ENCODE measurements at places on chromosomes 11 and 22. TPM values are rescaled to one million over a fixed set of nuclear protein-coding genes. Genes with fewer than 3 reads are reported as not detected.
A peak's percentile ranks its signal among the peaks of the same experiment; 100 is the strongest.

GRCh38 chr22:30665266-30665665 is 2.4 kb downstream of the DUSP18 start:
- peaks cover 3% of the 10 kb centered on the region for H3K27me3 ChIP-seq
- peaks cover 29% of the 10 kb centered on the region for H3K36me3 ChIP-seq
- no peak overlapping the region for H3K27ac ChIP-seq
- H3K4me3 ChIP-seq = no peak overlapping the region
- peaks cover 24% of the 10 kb centered on the region for H3K4me1 ChIP-seq

DNA sequence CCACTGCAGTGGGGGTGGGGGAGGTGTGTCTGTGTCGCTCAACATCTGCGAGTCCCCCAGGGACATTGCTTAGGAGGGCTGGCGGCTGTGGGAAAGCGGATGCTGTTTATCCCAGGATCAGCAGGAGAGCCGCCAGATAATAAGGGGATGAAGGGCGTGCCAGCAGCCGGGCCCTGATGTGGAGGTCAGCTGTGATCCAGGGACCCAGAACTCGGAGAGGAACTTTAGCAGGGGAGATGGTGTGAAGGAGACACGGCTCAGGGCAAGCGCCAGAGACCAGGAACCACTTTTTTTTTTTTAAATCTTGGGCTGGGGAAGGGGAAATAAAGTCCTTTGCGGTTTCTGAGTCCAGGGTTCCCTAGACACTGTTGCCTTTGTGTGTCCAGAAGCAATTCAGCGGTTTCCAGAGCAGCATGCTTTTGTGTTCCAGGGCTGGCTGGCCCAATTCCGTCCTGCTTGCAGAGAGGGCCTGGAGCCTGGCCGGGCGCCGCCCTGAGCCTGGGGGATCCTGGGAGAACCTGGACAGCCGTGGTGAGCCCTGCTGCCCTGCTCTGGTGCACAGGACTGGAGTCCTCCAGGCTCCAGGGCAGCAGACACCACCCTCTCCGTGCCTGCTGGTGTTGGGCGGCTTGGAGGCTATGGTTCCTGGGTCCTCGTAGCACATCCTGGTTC is at the start of gene GRAMD4:
Gene GRAMD4, plus strand, starts transcription at position 557 of the 672 bp plus-strand sequence. CDS start 6,414 bp downstream, outside the sequence.
- H3K4me3 ChIP-seq = no peak within 1 kb of the TSS
- no peak within 1 kb of the TSS for H3K27ac ChIP-seq
- DNase-seq = no peak
- H3K36me3 ChIP-seq = no peaks in the 10 kb centered on the region
- H3K27me3 ChIP-seq = no peaks in the 10 kb centered on the region
- H3K4me1 ChIP-seq = no peaks in the 10 kb centered on the region

GRCh38 chr22:25406510-25407210 is 157.8 kb upstream of the GRK3 start:
- H3K27ac ChIP-seq = no peak overlapping the region
- peaks cover 40% of the 10 kb centered on the region for H3K4me1 ChIP-seq
- H3K27me3 ChIP-seq = no peaks in the 10 kb centered on the region
- peak overlapping the region; percentile 71 for H3K4me3 ChIP-seq

- no peak for DNase-seq
- H3K27ac ChIP-seq = no peak overlapping the region
- H3K4me1 ChIP-seq = no peaks in the 10 kb centered on the region
Observed at GRCh38 chr11:30911247-30911646, 325.1 kb upstream of the MPPED2 start.

GRCh38 chr11:12949453-12949852 is 59.7 kb upstream of the RASSF10 start:
- H3K27me3 ChIP-seq = peaks cover 19% of the 10 kb centered on the region
- no peak for DNase-seq
- no peaks in the 10 kb centered on the region for H3K4me1 ChIP-seq
- H3K36me3 ChIP-seq = no peaks in the 10 kb centered on the region
- no peak overlapping the region for H3K27ac ChIP-seq

GRCh38 chr22:43534916-43535315 is 123.1 kb downstream of the MPPED1 start:
- peaks cover 2% of the 10 kb centered on the region for H3K27me3 ChIP-seq
- no peaks in the 10 kb centered on the region for H3K4me1 ChIP-seq
- no peak overlapping the region for H3K27ac ChIP-seq
- no peak for DNase-seq

- no peak overlapping the region for H3K4me3 ChIP-seq
- no peaks in the 10 kb centered on the region for H3K36me3 ChIP-seq
- H3K4me1 ChIP-seq = no peaks in the 10 kb centered on the region
- no peak for DNase-seq
- H3K27ac ChIP-seq = no peak overlapping the region
Observed at GRCh38 chr11:128946648-128947047, 4.0 kb upstream of the TP53AIP1 start.

DNA sequence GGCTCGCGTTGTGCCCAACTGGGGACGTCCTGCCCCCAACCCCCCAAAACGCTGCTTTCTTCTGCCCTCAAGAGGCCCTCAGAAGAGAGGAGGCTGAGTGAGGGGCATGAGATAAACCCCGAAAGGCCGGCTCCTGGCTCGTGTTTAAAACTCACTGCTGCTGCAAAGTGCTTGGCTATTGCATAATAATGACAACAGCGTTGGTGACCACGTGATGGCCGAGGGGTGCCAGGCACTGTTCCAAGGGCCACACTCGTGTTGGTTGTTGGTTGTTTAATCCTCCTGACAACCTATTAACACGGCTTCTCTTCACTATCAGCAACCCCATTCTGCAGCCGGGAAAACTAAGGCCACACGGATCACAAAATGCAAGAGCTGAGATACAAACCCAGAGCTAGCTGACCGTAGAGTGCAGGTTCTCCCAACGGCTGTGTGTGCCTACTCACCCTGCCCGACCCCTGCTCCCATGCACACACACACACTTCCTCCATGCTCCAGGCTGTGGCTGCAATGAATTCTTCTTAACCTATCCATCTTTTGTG is 51.0 kb downstream of the ANO1 start:
- no peak for DNase-seq
- no peaks in the 10 kb centered on the region for H3K27me3 ChIP-seq
- no peaks in the 10 kb centered on the region for H3K36me3 ChIP-seq
- no peaks in the 10 kb centered on the region for H3K4me1 ChIP-seq
- no peak overlapping the region for H3K4me3 ChIP-seq
- no peak overlapping the region for H3K27ac ChIP-seq

DNA sequence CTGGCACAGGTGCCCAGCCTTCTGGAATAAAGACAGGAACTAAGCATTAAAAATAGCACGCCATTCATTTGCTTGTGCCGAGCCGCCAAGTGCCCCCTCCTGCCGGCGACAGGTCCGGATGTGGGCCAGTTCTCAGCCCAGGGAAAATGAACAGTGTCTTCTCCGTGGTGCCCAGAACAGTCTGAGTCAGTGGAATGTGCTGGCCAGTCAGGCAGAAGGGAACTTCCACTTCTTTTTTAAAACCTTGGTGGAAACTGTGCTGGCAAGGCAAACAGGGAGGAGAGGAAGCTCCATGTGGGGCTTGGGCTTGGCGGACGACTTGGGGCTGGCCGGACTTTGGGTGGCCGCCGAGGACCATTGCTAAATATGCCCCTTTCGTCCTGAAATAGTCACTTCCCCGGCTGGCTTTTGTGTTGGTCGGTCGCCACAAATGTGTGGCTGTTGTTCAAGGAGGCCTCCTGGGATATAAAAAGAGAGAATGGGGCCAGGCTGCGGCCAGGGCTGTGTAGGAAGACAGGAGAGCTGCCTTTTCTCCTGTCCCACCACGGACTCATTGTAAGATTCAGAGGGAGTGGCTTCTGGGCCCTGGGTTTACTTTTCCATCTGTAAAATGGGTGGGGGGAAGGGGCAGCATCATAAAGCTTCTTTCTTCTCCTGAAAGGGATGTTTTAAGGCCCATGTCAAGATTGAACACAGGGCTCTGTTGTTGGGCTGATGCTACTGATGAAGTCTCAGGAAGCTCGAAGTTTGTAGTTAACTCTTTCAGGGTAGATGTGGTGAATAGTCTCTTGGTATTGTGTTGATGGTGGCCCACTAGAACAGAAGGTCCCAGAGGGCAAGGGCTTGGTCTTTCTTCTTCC is 101.0 kb downstream of the PTPRJ start:
- H3K27ac ChIP-seq = peak overlapping the region; percentile 31
- H3K4me3 ChIP-seq = no peak overlapping the region
- peaks cover 58% of the 10 kb centered on the region for H3K36me3 ChIP-seq
- peak; percentile 29 for DNase-seq
- peaks cover 52% of the 10 kb centered on the region for H3K4me1 ChIP-seq

- no peaks in the 10 kb centered on the region for H3K36me3 ChIP-seq
- no peak overlapping the region for H3K4me3 ChIP-seq
- H3K27ac ChIP-seq = no peak overlapping the region
- H3K27me3 ChIP-seq = peaks cover 28% of the 10 kb centered on the region
Observed at GRCh38 chr11:36586543-36586942, 7.8 kb upstream of the IFTAP start.

DNA sequence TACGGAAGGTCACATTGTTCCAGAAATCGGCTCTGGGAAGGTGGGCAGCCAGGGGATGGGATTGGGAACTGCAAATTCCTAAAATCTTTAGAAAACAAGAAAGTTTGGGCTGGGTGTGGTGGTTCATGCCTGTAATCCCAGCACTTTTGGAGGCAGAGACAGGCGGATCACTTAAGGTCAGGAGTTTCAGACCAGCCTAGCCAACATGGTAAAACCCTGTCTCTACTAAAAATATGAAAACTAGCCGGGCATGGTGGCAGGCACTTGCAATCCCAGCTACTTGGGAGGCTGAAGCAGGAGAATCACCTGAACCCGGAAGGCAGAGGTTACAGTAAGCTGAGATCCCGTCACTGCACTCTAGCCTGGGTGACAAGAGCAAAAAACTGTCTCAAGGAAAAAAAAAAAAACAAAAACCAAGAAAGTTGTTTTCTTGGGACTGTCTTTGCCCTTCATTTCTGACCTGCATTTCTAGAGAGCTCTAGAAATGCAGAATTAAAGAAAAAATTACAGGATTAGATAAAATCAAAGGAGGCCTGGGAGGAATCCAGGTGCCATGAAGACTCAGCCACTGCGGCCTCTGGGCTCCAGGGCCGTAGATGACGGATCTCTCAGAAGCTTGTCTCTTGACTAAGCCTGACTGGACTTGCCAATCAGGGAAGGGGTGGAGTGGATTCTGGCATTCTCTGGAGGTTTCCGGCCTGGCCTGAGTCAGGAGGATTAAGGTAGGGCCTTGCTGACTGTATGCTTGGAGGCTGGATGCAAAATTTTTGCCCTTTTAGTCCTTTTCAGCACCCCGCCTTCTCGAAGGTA is 5.3 kb upstream of the MALAT1 start:
- no peaks in the 10 kb centered on the region for H3K36me3 ChIP-seq
- H3K27me3 ChIP-seq = no peaks in the 10 kb centered on the region
- H3K27ac ChIP-seq = peak overlapping the region; percentile 77
- peaks cover 54% of the 10 kb centered on the region for H3K4me1 ChIP-seq
- no peak for DNase-seq
- no peak overlapping the region for H3K4me3 ChIP-seq

DNA sequence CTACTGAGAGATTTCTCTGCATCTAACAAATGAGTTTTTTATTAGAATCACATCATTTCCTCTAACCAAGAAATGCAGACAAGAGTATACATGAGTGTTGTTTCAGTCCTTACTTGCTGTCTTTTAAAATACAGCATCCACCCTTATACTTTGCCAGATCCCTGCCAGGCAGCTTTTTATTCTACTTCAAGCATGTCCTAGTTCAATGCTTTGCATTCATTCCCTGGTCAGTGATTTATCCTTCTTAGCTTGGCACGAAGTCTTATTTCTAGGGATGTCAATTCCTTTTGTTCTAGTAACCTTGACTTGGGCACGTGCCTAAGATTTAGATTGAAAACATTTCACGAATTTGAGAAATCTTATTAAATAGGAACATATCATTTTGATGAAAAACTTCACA is 307.2 kb upstream of the MPPED2 start:
- H3K27me3 ChIP-seq = no peaks in the 10 kb centered on the region
- no peak for DNase-seq
- no peaks in the 10 kb centered on the region for H3K4me1 ChIP-seq
- no peak overlapping the region for H3K27ac ChIP-seq
- H3K36me3 ChIP-seq = no peaks in the 10 kb centered on the region
- no peak overlapping the region for H3K4me3 ChIP-seq

DNA sequence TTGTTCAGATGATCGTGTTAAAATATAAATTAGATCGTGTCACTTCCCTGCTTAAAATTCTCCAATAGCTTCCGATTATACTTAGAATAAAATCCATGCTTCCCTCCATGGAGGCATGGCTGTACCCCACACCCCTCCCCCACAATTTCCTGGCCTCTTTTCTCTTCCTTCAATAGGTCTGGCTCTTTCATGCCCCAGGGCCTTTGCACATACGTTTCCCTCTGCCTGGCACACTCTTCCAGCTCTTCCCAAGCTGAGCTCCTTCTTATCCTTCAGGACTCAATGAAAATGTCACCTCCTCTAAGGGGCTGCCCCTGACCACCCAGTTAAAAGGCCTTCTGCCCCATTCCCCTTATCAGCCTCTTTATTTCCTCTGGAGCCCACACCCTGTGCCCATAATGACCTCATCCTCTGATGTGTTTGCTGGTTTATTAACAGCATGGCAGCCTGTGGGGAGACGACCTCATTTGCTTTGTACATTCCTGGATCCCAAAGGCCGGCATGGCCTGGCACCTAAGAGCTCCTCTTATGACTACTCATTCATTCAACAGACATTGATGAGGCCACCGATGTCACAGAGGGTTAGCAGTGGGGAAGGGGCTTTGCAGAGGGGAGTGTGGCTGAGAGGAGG is 9.0 kb upstream of the FLRT1 start:
- H3K4me1 ChIP-seq = no peaks in the 10 kb centered on the region
- no peak overlapping the region for H3K27ac ChIP-seq
- no peaks in the 10 kb centered on the region for H3K36me3 ChIP-seq
- DNase-seq = no peak
- H3K4me3 ChIP-seq = no peak overlapping the region
- H3K27me3 ChIP-seq = peaks cover 7% of the 10 kb centered on the region

GRCh38 chr22:47678048-47678447 is 915.6 kb downstream of the TBC1D22A start:
- H3K27me3 ChIP-seq = no peaks in the 10 kb centered on the region
- H3K27ac ChIP-seq = no peak overlapping the region
- H3K36me3 ChIP-seq = no peaks in the 10 kb centered on the region

DNA sequence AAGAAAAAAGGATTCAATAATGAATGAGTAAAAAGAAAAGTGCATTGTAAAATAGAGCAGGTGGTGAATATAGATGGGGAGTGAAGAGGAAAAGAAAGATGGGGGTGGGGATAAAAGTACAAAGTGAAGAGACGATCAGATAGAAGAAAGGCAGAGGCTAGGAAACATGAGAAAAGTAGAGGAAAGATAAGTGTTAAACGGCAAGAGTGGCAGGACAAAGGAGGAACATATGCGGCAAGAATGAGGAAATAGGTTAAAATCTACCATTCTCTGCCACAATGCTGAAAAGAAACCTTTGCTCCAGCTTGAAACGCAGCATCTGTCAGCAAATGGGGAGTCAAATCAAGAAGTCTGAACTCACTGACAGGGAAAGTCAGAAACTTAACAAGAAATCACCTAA is 6.8 kb downstream of the FUT4 start:
- no peak overlapping the region for H3K27ac ChIP-seq
- no peak overlapping the region for H3K4me3 ChIP-seq
- peaks cover 20% of the 10 kb centered on the region for H3K36me3 ChIP-seq
- H3K4me1 ChIP-seq = peaks cover 33% of the 10 kb centered on the region
- no peak for DNase-seq

The MS4A2 gene
- not detected for total RNA-seq

The ACTN3 gene
- total RNA-seq = 0.30 TPM

The NRGN gene
- total RNA-seq = 8.4 TPM

The RPS6KA4 gene
- total RNA-seq = 43.5 TPM

The HEPN1 gene
- total RNA-seq = not detected

The RIMBP3B gene
- 0.81 TPM for total RNA-seq

The SPDYC gene
- not detected for total RNA-seq

The ACR gene
- total RNA-seq = not detected

The SERPING1 gene
- total RNA-seq = 0.55 TPM

The LYVE1 gene
- not detected for total RNA-seq

The DEFB131B gene
- not detected for total RNA-seq

The MPEG1 gene
- not detected for total RNA-seq

The FOLR2 gene
- total RNA-seq = not detected
